ENCODE measurements at places on chromosomes 16 and 17.
A peak's percentile ranks its signal among the peaks of the same experiment; 100 is the strongest.

DNA sequence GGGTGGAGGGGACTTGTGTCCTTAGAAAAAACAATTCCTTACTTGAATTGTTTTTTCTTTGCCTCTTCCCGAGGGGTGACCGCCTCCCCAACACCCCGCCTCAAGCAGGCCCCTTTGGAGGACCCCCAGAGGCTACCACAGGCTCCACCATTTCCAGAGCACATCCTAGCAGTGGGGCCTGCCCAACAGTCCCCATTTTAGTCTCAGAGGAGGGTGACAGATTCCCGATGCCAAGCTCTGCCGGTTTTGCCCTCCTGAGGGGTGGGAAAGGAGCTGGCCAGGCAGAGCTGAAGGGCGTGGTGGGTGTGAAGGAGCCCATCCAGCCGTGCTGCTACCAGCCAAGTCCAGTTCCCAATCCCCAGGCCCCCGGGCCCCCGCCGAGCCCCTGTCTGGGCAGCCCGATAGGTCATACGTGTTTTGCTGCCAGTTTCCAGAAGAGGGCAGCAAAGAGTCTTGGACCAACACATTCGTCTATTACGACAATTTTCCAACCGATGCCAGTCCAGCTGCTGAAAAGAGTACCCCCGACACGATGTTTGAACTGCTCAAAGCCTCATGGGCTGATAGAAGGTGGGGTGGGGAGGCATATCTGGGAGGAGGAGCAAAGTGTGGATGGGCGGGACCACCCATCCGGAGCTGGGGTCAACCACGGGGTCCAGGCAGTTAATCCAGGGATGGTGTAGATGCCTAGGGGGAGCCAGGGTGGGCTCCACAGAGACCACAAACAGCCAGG lies 18.8 kb upstream of the GAA start:
- peak; percentile 81 for DNase-seq

DNA sequence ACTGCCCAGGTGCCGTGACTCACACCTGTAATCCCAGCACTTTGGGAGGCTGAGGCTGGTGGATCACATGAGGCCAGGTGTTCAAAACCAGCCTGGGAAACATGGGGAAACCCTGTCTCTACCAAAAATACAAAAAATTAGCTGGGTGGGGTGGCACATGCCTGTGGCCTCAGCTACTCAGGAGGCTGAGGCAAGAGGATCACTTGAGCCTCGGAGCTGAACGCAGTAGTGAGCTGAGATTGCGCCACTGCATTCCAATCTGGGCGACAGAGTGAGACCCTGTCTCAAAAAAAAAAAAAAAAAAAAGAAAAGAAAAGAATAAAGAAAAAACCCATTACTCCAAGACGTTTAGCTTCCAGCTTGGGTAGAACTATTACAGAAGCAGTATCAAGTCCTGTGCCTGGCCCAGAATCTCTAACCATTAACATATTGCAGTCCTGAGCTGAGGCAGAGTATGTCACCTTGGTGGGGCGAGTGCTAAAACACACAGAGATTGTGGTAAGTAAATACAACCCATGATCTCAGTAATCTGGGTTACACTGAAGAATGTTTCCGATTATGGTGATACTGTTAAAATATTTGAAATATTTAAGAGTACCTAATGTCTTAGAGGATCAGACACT lies 23.2 kb upstream of the CFAP20 start:
- DNase-seq = no peak

DNA sequence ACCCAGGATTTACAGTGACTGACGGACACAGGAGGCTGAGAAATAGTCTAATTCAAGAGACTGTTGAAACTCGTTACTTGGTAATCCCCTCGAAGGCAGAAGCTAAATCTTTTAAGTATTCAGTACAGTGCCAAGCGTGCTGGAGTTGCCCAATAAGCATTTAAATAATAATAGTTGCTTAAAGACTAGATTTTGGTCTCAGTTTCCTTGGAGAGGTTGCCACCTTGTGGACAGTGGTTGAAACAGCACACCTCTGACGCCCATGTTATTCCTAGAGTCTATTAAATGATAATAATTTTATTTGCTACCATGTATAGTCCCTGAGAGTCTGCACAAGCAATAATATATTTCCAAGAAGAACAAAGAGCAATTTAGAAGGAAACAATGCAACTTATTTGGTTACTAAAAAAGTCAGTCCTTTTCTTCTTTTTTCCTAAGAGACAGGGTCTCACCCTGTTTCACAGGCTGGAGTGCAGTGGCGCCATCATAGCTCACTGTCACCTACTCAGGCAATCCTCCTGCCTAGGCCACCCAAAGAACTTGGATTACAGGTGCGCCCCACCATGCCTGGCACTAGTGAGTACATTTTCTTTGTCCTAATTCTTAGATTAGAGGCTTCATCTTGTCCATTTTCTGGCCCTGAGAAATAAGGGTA lies 138.0 kb upstream of the NUDT7 start:
- DNase-seq = peak; percentile 71

DNA sequence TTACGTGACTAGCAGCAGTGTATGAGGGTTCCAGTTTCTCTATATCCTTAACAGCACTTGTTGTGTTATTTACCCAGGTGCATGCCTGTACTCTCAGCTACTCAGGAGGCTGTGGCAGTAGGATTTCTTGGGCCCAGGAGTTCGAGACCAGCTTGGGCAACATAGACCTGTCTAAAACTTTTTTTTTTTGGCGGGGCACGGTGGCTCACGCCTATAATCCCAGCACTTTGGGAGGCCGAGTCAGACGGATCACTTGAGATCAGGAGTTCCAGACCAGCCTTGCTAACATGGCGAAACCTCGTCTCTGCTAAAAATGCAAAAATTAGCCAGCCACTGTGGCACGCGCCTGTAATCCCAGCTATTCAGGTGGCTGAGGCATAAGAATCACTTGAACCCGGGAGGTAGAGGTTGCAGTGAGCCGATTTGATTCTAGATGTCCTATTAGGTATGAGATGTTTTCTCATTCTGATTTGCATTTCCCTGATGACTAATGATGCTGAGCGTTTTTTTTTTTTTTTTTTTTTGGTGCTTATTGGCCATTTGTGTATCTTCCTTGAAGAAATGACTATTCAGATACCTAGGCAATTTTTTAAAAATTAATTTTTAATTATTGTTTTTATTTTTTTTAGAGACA lies 13.4 kb downstream of the CASC3 start:
- DNase-seq = no peak

- DNase-seq = no peak
Observed at GRCh38 chr16:11670171-11671131, 2.2 kb downstream of the SNN start.

- peak; percentile 91 for DNase-seq
Observed at GRCh38 chr17:3960764-3961163, 3.5 kb downstream of the ATP2A3 start.

DNA sequence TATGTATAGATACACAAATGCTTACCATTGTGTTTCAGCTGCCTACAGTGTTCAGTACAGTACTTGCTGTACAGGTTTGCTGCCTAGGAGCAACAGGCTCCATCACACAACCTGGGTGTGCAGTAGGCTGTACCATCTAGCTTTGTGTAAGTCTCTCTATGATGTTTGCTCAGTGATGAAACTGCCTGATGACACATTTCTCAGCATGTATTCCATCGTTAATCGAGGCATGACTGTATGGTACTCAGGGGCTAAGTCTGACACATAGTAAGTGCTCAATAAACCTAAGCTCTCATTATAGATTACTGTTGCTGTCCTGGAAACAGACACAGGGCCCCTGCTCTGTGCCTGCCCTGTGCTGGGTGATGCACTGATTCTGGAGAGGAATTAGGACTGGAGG lies 18.1 kb downstream of the KCNJ12 start:
- DNase-seq = no peak

GRCh38 chr17:50035945-50036344 lies 20.0 kb upstream of the ITGA3 start:
- DNase-seq = no peak

GRCh38 chr16:79186196-79186595 lies 414.3 kb downstream of the MAF start:
- no peak for DNase-seq

GRCh38 chr17:75295201-75296158 lies 6.2 kb upstream of the SLC25A19 start:
- peak; percentile 98 for DNase-seq

DNA sequence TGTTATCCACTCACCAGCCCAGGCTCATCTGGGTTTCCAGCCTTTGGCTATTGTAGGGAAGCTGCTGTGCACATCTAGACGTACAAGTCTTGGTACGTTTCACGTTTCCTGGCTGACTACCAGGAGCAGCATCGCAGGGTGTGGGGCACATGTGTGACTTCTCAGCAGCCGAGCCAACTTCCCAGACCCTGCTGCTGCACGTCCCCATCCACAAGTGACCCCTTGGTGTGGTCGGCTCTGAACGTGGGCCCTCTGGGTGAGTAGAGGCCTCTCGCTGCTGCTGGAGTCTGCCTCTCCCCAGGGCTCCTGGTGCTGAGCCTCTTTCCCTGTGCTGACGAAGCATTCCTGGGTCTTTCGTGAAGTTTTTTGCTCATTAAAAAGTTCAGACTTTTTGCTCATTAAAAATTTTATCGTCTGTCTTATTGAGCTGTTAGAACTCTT lies 70.2 kb upstream of the ZNF750 start:
- no peak for DNase-seq

- DNase-seq = no peak
Observed at GRCh38 chr16:9183682-9184353, 92.4 kb downstream of the HAPSTR1 start.

- DNase-seq = no peak
Observed at GRCh38 chr17:49850218-49850610, 2.3 kb upstream of the TAC4 start.

DNA sequence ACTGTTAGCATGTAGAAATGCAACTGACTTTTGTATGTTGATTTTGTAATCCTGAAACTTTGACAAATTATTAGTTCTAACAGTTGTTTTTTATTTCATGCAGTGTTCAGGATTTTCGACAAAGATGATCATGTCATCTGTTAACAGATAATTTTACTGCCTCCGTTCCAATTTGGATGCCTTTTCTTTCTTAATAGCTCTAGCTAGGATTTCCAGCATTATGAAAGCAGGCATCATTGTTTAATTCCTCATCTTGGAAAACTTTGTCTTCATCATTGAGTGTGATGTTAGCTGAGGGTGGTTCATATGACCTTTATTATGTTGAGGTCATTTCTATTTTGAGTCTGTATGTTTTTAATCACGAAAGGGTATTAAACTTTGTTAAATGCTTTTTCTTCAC lies 31.9 kb downstream of the RMI2 start:
- DNase-seq = peak; percentile 48

DNA sequence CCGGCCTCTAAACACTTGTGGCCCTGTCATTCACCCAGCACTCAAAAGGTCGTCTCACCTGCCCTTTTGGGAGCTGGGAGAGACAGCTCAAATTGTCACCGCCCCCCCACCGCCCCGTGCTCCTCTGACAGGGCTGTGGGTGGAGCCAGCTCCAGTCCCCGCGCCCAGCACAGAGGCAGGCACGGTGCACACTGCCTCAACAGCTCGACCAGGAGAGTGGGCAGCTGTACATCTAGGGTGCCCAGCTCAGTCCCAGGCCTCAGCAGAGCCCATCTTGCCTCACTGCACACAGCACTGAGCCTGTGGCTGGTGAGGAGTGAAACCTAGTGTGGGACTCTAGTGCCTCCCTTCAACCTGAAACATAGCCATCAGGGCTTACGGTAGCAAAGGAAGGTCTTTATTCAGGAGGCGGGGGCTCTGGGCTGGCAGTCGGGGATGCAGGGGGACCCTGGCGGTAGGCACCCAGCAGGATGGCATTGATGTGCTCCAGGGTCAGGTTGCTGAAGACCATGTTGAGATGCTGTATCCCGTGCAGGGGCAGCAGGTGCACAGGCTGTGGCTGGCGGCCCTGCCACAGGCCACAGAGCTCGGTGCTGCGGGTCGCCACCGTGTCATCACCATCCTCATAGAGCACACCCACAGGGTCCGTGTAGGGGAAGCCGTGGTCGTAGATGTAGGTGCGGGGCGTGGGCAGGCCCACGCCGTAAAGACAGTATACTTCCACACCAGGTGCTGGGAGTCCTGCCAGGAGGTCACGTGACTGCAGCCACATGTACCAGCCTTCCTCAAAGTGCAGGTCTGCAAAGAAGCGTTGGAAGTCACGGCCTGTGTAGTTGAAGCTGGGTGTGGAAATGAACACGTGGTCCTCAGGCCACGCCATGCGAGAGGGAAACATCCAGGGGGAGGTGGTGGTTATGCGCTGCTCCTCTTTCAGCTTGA lies 3.1 kb upstream of the PSMB10 start:
- no peak for DNase-seq

DNA sequence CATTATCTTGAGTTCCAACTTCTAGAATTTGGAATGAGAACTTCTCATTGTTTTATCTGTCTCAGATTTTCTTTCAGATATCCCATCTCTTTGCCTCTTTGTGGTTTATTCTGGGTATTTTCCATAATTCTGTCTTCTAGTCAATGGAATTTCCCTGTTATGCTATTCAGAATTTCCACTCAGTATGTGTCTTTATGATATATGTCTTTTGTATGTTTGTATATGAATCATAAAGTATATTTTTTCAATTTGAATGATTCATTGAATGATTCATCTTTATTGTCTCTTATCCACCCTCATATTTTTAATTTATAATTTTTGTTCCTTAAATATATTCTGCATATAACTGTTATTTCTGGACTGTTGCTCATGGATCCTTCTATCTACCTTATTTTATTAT lies 729.7 kb upstream of the GOT2 start:
- peak; percentile 1 for DNase-seq

- peak; percentile 78 for DNase-seq
Observed at GRCh38 chr17:70636517-70637133, 467.3 kb downstream of the KCNJ2 start.

DNA sequence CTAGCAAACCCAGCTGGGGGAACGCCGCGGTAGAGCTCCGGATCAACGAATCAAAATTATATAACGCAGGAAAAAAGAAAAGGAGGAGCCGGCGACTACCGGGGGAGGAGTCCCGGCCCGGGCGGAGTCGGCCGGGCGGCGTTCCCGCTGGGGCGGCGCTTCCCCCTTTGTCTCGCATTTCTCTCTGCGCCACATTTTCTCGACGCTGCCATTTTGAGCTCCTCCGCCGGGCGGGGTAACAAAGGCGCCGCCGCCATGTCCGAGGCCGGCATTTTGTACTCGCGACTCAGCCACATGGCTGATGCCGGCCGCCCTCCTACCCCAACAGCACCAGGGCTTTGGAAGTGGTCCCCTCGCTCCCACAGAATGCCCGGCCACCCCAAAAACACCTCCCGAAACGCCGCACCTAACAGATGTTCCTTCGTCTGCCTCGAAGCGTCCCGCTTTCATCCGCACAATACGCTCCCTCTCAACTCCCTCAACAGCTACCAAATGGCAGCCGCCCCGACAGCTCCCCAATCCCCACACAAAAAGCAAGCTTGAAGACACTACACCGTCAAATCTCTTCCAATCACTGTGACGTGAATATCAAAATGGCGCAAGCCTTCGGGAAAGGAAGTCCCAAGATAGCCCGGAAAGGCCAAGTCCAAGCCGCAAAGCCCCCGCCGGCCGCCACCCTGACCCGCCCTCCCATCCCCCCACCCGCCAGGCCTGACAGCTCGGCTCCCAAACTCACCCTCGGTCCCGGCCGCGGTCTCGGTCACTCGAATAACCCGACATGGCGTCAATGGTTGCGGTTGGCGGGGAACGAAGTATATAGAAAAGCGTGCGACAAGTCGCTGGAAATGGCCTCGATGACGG lies 519 bp downstream of the DDX5 start:
- peak; percentile 95 for DNase-seq

All from suppressor macrophage treated with lipopolysaccharide for 1 hour (primary cell).